ENCODE measurements at places on chromosomes 7 and 10.

- no peak for DNase-seq
Observed at GRCh38 chr7:24951441-24951980, 28.5 kb downstream of the OSBPL3 start.

DNA sequence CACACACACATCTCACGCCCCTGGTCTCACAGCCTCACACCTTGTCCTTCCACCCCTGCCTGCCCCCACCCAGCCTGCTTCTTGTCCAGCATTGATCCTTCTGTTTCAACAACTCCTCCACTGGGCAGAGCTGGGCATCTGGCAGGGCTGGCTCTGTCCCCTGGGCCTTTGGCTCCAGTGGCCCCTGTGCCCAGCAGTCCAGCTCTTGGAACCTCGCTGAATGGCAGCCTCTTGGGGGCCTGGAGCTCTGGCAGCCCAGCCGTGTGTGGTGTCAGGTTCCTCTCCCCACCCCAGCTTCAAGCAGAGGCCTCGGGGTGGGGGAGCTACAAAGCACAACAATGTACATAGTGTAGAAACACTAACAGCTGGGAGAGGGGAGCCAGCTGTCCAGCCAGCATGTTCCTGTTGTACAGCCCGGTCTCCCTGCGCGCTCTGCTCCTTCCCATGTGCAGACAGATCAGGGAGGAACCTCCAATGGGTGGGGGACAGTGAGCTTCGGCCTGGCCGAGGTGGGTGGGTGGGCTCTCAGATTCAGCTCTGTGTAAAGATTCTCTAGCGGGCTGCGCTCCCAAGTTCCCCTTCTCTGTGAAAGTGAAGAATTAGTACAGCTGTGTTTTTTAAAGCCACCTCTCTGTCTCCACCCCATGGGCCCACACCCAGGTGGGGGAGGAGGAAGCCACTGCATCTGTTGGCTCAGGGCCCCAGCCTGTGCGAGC is 19.4 kb downstream of the ZMIZ2 start:
- DNase-seq, result no peak

GRCh38 chr7:26318921-26319320 is 27.3 kb downstream of the SNX10 start:
- DNase-seq, result no peak

GRCh38 chr7:74217455-74218342 is 7.9 kb downstream of the LAT2 start:
- DNase-seq, result no peak

GRCh38 chr10:47285381-47286115 is 14.4 kb upstream of the GDF10 start:
- DNase-seq, result no peak

GRCh38 chr10:83371696-83372490 is 767.4 kb upstream of the GHITM start:
- DNase-seq, result no peak

DNA sequence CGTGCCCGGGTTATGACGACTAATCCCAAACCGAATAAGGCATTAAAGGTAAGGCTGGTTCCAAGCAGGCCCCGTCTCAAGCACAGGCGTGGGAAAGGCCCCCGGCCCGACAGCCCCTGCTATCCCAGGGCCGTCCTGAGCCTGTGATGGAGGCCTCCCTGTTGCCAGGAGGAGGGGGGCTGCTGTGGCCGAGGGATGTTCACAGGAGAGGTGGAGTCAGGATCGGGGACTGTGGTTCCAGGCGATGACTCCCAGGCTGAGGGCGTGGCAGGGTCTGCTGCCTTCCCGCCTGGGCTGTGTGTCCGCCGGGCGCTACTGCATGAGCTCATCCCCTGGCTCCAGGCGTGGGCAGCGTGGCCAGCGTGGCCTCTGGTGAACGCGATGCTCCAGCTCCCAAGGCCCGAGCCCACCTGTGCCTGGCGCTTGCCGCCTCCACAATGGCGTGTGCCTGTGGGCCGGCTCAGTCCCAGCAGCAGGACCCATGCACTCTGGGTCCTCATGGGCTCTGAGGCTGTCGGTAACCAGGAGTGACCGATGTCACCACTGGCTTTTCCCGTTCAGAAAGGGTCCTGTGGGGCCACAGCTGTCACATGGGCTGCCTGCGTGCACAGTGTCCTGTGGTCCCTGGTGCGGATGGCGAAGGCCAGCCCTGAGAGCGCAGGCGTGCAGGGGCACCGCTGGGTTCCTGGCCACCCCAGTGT is 8.8 kb downstream of the MAFK start:
- no peak for DNase-seq

GRCh38 chr7:139829025-139829774 is at the start of gene TBXAS1:
TSS of gene TBXAS1 (plus strand) at chr7:139829264. CDS start at chr7:139829391, 127 bp downstream.
- DNase-seq, result no peak

GRCh38 chr7:66557214-66558200 is 71.2 kb upstream of the KCTD7 start:
- DNase-seq, result peak; percentile 13

DNA sequence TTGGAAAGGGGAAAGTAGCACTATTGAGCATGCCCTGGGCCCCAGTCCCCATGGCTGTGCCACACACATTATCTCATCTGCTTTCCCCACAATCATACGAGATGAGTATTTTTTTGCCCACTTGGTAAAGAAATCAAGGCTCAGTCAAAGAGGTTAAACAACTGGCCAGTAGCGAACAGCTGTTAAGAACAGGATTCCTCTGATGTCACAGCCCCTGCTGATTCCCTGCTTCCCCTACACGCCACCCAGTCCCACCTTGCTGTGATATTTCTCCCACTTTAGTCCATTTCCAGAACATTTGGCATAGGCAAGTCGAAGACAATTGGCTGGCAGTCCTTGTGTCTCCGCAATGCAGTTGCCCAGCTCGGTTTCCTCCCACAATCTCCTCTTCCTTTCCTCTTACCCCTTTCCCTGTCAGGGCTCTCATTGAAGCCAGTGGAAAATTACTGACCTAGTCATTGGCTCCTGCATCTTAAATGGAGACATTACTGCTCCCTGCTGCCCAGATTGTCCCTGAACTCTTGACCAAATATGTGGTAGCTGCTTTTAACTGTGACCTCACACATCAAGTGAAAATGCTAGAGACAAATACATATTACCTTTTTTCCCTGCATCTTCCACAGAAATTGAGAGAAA is 56.5 kb upstream of the EEPD1 start:
- DNase-seq, result no peak

DNA sequence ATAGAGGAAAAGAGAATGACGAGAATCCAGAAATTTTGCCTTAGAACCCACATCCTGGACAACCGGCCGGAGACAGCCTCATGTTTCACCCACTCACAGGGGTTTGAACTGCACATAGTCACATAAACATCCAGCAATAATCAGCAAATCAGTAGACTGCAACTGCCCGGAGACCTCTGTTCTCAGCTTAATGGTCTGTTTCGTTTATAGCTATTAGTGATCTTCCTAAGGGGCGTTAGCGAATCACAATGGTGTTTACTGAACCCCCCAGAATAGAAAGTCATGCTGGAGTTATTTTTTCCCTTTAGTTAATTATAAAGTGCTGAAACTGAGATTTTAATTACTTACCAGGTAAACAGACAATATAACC is 98.4 kb downstream of the SFMBT2 start:
- no peak for DNase-seq

GRCh38 chr10:132962623-132963429 is 20.5 kb upstream of the CFAP46 start:
- DNase-seq, result peak; percentile 32

DNA sequence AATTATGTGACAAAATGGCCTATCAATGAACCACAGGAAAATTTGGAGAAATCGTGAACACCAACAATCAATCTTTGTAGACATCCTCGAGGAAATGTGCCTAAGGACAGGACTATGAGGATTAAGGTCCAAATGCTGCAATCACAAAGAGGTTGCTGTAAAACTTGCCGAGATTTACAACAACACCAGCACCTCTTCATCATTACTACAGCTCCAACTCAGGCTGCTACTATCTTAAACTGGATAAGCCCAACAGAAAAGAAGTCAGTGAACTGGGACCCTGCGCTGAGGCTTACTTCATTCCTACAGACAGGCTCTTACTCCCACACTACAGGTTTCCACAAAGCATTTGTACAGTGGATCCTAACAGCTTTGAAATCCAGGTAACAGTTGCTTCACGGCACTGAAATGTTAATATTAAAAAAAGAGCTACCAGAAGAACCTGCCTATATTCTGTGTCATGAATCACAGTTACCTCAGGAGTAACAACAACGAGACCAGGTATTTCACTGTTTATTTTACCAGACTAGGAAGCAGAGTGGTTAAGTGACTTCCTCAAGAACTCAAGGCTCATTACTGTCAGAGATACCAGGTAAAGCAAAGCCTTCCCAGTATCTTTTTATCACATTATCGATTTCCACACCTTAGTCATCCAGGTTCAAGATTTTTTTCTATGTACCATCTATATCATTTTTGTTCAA is 23.9 kb downstream of the CACUL1 start:
- no peak for DNase-seq

DNA sequence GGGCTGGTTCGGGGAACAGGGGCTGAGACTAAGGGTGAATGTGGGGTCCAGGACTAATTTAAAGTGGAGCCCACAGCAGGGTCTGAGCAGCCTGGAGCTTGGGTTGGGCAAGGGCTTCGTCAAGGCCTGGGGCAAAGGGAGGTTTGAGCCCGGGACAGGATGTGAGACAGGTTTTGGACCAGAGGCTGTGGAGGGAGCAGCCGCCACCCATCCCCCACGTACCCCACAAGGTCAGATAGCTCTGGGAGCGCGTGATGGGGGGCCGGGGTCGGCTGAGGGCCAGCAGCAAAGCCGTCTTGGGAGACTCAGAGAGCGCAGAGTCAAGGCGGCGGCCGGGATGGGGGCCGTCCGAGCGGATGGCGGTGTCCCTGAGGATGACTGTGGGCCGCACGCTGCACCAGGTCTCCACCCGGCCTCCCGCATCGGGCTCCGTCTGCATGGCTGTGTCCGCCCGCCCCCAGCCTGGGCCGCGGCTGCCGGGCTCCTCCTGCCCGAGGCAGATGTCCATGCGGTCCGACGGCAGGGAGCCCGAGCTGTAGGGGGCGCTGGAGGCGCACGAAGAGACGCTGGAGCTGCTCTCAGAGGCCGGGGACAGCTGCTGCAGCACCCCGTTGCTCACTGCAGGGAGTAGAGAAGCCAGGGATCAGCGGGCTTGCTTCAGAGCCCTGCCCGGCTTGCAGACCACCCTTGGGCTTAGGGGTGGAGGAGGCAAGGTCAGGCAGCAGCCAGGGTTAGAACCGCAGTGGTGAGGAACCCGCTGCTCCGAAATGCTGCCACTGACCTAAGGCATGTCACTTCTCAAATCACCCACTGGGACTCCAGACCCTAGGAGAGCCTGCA is 12.1 kb downstream of the PDZD7 start:
- DNase-seq, result peak; percentile 82

DNA sequence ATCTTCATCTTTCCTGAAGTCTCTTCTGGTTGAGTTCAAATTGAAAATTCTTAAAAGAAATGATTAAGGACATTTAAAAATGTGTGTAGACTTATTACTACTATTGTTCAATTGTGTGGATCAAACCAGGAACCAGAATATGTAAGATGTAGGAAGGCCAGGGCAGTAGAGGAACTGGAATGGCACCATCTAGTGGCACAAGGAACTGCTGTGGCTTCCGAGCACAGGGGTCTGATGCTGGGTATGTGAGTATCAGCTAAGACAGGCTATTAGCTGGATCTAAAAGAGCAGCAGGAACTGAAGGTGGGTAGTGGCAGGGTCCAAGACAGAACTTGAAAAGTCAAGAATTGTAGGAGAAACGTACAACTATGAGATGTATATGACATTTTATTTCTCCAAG is 247.3 kb downstream of the SEMA3A start:
- peak; percentile 17 for DNase-seq

All from HCEC 1CT (cell line).